NB4 (cell line): ENCODE measurements at places on chromosomes 2 and 18.

DNA sequence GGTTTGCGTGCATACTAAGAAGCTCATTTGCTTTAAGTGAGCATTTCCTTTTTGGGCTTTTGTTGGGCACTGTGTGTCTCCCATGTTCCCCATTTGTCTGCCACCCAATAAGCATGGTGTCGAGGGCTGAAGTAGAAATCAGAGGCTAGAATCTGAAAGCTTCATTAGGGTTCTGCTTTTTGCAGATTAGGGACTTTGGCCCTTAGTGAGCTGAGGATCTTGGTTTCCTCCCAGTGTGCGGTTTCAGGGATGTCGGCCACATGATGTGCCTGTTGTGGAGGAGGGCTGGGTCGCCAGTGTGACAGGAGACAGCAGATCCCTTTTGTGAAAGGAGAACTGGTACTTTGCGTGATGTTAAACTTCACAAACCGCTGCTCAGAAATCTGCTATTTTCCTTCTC is 41.1 kb downstream of the PLEKHB2 start:
- DNase-seq: no peak

DNA sequence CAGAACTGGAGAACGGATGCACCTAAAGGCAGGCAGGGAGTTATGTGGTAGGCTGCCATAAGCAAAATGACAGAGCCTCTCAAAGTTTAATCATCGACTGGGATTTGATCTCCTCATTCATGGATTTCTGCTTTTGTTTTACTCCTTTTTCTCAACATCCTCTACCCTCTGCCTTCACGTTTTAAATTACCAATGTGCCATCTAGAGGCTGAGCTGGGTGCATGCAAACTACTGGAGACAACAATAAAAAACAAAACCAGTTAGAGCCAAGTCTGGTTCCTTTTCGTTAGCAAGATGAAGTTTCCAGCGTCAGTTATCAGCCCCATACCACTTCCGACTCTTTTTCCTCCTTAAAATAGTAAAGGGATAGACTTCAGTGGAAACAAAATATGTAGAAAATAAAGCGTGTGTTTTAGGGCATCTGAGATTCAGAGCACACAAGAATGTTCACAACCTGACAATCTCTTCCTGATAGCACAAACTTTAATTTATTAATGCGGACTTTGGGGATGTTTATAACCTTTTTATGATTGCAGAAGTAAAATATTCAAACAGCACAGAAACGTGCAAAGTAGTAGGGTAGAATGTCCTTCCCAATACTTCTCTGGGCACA is 117.0 kb downstream of the LAMA1 start:
- DNase-seq: peak; percentile 24

GRCh38 chr2:102841107-102841840 is 79.4 kb downstream of the TMEM182 start:
- peak; percentile 71 for DNase-seq

- DNase-seq: no peak
These were observed 15.4 kb upstream of the XDH start for GRCh38 chr2:31429759-31430438.

GRCh38 chr2:174693344-174693743 is 70.9 kb downstream of the CHRNA1 start:
- DNase-seq: no peak

DNA sequence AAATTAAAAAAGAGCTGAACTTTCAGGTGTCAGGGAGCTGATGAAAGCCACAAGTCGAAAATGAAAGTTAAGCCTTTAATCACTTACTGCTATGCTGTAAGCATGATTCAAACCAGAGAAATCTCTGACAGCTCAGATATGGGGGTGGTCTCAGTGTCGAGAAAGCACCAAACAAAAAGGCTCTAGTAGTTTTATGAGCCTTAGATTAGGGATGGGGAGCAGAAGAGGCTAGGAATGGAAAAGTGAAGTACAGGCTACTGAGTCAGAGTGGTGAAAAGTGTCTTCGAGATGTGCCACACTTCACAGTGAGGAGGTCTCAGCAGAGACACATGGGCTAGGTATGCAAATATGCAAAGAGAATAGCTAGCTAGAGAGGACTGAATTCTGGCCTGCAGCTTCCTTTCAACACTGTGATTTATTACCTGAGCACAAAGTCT is 482.2 kb downstream of the SPAG16 start:
- DNase-seq: no peak

DNA sequence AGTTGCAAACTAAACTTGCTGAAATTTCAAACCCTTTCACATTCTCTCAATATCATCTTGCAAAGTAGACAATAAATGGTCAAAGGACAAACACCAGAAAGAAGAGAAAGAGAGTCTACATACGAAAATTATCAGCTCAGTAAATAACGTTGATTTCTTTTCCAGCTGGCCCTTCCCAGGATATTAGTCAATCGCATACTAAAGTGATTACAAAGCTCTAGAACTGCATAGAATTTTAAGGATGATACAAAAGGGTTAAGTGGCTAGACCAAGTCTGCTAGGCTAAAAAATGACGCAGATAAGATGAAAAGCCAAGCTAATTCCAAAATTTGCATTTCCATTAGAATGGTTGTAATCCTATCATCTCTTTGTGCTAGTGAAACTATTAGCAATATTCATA is 405.7 kb downstream of the FBXO15 start:
- no peak for DNase-seq

DNA sequence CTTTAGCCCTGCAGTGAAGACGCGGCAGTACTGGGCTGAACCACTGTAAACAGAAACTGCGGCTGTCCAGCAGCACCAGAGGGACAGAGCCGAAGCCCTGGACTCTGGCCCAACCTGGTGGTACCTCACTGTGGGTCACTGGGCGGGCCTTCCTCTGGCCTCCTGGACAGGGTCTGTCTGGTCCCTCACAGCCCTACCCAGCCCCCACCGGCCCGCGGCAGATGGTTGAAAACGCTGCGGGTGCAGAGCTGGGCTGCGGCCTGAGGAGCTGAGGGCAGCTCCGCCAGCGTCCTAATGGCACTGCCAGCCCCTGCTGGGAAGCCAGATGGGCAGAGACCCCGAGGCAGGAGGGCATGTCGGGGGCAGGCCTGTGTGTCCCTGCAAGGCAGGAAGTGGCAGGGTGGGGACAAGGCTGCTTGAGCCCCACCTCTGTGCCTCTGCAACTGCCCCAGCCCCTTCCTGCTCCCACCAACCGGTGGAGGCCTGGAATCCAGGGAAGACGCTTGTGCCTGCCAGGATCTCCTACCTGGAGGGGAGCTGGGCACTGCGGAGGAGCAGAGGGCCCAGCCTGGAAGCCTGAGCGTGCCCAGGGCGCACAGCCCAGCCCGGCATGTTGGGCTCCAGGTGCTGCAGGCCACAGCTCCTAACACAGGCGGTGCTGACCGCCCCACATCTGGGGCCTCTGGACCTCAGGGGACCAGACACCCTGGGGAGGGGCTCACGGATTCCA is 36.3 kb downstream of the HS6ST1 start:
- no peak for DNase-seq

DNA sequence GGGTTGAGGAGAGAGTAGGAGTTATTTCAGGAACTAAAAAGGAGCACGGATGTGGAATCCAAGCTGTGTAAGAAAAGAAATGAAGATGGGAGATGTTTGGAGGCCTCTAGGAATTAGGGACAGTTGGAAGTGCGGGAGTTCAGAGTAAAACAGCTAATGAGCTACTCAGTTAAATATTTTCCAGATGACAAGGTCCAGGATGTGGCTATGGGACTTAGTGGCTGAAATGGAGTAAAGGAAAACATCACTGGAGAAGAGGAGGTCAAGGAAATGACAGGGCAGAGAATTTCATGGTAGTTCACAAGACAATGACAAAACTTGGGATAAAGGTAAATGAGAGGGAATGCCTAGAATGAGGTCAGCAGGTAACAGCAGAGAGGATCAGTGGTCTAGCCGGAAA is 13.0 kb downstream of the GPR155 start:
- DNase-seq: no peak

DNA sequence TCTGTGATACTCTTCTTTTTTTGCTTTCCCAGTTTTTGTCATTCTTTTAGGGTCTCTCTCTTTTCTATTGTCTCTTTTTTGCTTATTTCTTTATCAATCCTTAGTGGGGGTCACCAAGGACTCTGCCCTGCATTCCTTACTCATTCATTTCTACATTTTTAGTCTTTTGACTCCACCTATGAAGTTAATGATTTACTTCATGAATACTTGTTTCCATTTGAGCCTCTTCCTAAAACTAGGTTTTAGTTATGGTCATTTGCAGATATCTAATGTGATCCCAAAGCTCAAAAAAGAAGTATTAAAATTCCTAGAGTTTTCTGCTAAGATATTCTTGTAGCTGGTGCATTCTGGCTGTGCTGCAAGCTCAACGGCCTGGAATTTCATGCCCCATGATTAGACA is 149.3 kb upstream of the AQP4 start:
- no peak for DNase-seq

DNA sequence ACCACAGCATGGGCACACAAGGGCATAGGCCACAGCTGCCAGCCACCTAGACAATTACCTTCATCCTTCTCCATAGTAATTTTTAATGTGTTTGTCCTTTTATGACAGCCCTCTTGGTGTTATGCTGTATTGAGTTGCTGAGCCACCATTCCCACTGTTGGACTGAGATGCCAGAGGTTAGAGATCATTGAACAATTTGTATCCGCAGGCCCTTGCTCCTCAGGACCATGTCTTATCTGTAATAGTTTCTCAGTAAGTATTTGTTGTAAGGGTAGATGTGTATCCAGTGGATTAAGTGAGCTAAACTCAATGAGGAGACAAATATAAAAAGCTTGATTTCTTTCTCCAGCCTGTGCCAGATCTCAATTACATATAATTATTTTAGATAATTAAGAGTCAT is 832.8 kb upstream of the ID2 start:
- DNase-seq: no peak

DNA sequence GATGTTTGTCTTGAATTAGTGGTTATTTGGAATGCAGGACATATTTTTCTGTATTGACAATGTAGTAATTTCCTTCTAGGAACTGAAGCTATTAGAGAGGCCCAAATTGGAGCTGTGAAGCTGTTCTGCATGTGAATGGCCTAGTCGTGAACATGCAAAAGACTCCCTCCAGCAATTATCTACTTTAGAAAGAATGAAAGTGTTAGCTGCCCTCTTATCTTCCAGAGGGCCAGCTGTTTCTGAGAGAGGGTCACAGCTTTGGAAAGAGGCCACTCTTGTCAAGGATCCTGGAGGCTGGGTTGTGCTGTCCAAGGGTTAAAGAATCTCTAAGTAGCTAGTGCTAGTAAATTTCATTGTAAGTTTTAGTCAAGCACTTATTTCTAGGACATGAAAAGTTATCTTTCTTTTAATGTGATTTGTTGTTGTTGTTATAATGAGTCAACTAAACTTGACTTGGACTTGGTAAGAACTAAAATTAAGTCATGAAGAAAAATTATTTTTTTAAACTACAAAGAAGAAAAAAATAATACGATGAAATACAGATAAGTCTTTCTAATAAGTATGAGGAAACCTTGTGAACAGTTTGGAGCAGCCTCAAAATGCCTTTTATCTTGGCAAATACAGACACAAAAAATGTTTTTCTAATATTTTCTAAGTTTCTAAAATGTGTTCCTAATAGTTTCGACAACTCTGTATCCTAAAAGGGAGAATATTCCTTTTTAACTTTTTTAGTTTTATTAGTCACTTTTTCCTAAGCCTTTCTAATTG is 36.8 kb downstream of the DPP4 start:
- no peak for DNase-seq

DNA sequence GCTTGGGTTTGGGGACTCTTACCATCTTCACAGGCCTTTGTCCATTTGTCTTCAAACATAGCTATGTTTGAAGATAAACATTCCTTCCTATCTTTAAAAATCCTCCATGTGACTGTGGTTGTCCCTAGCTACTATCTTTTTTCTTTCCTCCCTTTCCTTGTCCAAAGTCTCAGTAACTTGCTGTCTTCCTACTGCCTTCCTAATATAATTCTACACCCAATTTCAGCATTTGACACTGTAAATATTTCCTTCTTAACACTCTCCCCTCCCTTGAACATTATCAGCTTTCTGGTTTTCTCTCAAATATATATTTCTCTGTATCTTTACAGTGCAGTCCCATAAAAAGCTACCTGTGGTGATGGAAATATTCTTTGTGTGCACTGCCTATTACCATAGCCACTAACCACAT is 5.3 kb upstream of the SP3 start:
- no peak for DNase-seq
